Small intestine (tissue), 16 donors: ENCODE measurements at places on chromosomes 1 and 21. TPM values are rescaled to one million over a fixed set of nuclear protein-coding genes. Genes with fewer than 3 reads are reported as not detected.

Gene GOLT1A
- 42.8 TPM for polyA plus RNA-seq

Gene C8A
- polyA plus RNA-seq = 0.13 TPM

Gene RNU1-3
- polyA plus RNA-seq = not detected

GRCh38 chr1:174836543-174836942, 163.2 kb upstream of the CACYBP start:
- DNase-seq = no peak

Gene PDZK1
- polyA plus RNA-seq = 15.1 TPM

Gene CELSR2
- 0.27 TPM for polyA plus RNA-seq

DNA sequence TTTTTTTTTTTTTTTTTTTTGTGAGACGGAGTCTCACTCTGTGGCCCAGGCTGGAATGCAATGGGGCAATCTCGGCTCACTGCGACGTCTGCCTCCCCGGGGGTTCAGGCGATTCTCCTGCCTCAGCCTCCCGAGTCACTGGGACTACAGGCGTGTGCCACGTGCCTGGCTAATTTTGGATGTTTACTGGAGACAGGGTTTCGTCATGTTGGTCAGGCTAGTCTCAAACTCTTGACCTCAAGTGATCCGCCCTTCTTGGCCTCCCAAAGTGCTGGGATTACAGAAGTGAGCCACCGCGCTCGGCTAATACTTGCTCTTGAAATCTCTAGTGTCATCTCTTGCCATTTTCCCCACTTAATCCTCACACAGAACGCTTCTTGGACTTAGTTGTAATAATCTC, 1.1 kb upstream of the SYCP1 start:
- no peak for DNase-seq

- DNase-seq = peak; percentile 25
These were observed 228.4 kb upstream of the NRIP1 start for GRCh38 chr21:15293240-15293639.

GRCh38 chr1:32362474-32363313, at the start of the genes FAM229A and TSSK3:
Gene FAM229A, minus strand, starts transcription at chr1:32362485. Its CDS starts 394 bp downstream, at chr1:32362091.
Gene TSSK3, plus strand, starts transcription at chr1:32362539. Its CDS starts 163 bp downstream, at chr1:32362702.
- no peak for DNase-seq

Gene CD1B
- not detected for polyA plus RNA-seq

- peak; percentile 84 for DNase-seq
These were observed at the start of gene SHC1 for GRCh38 chr1:154970631-154971340. Gene SHC1, minus strand, starts transcription at chr1:154970747. Its CDS starts 221 bp downstream, at chr1:154970526.

DNA sequence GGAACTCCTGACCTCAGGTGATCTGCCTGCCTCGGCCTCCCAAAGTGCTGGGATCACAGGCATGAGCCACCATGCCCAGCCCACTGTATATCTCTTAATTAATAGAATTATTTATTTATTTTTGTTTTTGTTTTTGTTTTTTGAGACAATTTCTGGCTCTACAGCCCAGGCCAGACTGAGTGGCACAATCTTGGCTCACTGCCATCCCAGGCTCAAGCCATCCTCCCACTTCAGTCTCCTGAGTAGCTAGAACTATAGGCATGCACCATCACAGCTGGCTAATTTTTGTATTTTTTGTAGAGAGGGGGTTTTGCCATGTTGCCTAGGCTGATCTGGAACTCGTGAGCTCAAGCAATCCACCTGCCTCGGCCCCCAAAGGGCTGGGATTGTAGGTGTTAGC, 15.7 kb upstream of the WDTC1 start:
- DNase-seq = no peak

GRCh38 chr1:162349635-162350330, 26.9 kb downstream of the SPATA46 start:
- DNase-seq = peak; percentile 89

DNA sequence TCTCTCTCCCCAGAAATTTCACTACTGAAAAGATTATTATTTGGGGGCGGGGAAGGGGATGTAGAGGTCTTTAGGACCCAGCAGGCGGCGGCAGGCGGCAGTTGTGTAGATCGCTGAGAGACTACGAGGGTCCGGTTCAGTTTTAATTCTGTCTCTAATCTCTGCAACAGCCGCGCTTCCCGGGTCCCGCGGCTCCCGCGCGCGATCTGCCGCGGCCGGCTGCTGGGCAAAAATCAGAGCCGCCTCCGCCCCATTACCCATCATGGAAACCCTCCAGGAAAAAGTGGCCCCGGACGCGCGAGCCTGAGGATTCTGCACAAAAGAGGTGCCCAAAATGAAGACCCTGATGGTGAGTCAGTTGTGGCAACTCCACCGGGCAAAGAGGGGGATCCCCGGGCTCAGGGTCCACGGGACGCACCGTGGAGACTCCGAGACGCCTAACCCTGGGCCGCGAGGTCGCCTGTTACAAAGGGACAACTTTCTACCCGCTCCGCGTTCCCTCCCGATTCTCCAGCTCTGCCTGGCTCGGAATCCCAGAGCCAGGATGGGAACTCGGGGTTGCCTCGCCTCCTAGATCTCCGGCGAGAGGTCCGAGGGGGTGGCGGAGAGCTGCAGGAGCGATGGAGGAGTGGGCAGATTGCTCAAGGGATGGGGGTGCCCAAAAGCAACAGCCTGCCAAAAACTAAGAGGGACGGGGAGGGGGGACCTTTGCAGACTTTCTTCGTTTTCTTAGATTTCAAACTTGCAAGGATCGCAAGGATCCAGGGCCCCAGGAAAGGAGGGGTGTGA, at the start of gene ST6GALNAC5:
TSS of gene ST6GALNAC5 (plus strand) at position 139 of the 789 bp plus-strand sequence.
- no peak for DNase-seq

- DNase-seq = no peak
These were observed 220.5 kb downstream of the TRABD2B start for GRCh38 chr1:47776667-47777131.

DNA sequence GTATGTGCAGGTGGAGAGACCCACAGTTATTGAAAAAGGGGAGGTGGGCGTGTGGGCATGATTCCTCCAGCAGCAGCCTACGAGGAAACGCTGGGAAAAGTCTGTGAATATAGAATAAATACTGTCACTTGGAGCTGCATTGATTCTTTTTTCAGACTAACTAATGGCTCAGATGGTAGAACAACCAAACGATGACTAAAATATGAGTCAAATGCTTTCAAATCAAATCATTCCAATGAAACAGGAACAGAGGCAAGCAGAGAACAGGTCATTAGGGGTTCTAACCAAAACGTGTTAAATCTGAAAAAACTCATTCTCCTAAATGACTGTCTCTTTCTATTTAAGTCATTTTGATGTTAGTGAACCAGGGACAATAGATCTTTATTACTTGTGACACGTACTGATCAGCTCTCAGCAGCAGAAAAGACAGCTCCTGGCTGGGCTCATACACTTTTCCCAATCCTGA, 35.1 kb upstream of the SEC16B start:
- DNase-seq = no peak

GRCh38 chr1:53511933-53512806, 53.0 kb downstream of the DMRTB1 start:
- no peak for DNase-seq

Gene PEAR1
- polyA plus RNA-seq = 4.4 TPM

Gene PADI1
- 0.01 TPM for polyA plus RNA-seq

Gene ADGRL2
- polyA plus RNA-seq = 3.8 TPM

Gene OR2T2
- not detected for polyA plus RNA-seq

- DNase-seq = no peak
These were observed 62.3 kb downstream of the S1PR1 start for GRCh38 chr1:101299141-101299540.
